Bronchial smooth muscle cell (primary cell): ENCODE measurements at places on chromosomes 11 and 22. TPM values are rescaled to one million over a fixed set of nuclear protein-coding genes. Genes with fewer than 3 reads are reported as not detected.

Gene MS4A6E
- not detected in 2 replicates for total RNA-seq

Gene NTM
- 3.1 and 8.2 TPM in 2 replicates for total RNA-seq

Gene CCDC81
- 0.26 and 0.47 TPM in 2 replicates for total RNA-seq

Gene MPPED2
- 0.17 and 2.5 TPM in 2 replicates for total RNA-seq

Gene OR51B2
- not detected in 2 replicates for total RNA-seq

Gene BTG4
- not detected in 2 replicates for total RNA-seq

Gene TSKU
- total RNA-seq = 9.3 TPM in 2 replicates

Gene OR5D18
- not detected in 2 replicates for total RNA-seq

Gene FAM181B
- total RNA-seq = not detected in 2 replicates

Gene OR6A2
- total RNA-seq = 0.09 and 0.16 TPM in 2 replicates

Gene TNRC6B
- 15.5 and 16.4 TPM in 2 replicates for total RNA-seq

Gene PTGDR2
- 0.16 and 1.5 TPM in 2 replicates for total RNA-seq

Gene MS4A4A
- not detected in 2 replicates for total RNA-seq

Gene BEST1
- total RNA-seq = 2.5 and 4.6 TPM in 2 replicates

Gene SLC22A12
- not detected in 2 replicates for total RNA-seq

Gene MAP6
- 0.86 and 1.3 TPM in 2 replicates for total RNA-seq

Gene CLDN5
- total RNA-seq = 0.43 and 0.63 TPM in 2 replicates

Gene TTC17
- 65.4 and 90.8 TPM in 2 replicates for total RNA-seq

Gene USP2
- total RNA-seq = not detected in 2 replicates

Gene C1QTNF4
- total RNA-seq = 0.16 and 0.17 TPM in 2 replicates

Gene APOA5
- total RNA-seq = under 0.01 TPM in 1 of 2 replicates, not detected in the other

Gene RGL4
- total RNA-seq = under 0.01 TPM in 1 of 2 replicates, not detected in the other

Gene CCDC82
- total RNA-seq = 10.1 and 10.3 TPM in 2 replicates

Gene OR51E1
- total RNA-seq = not detected in 2 replicates

Gene MS4A12
- not detected in 2 replicates for total RNA-seq

Gene NLRP14
- 0.09 and 0.16 TPM in 2 replicates for total RNA-seq

Gene KRTAP5-2
- not detected in 2 replicates for total RNA-seq

Gene SCGB1A1
- not detected in 2 replicates for total RNA-seq

Gene IL18
- 0.32 TPM in 1 of 2 replicates, not detected in the other for total RNA-seq

Gene APOA4
- not detected in 2 replicates for total RNA-seq

Gene WNT11
- total RNA-seq = 0.63 TPM in 1 of 2 replicates, not detected in the other

Gene DESI1
- total RNA-seq = 4.8 and 8.7 TPM in 2 replicates

Gene FGF19
- not detected in 2 replicates for total RNA-seq

Gene TRIM77
- total RNA-seq = not detected in 2 replicates

Gene NPAS4
- total RNA-seq = not detected in 2 replicates

Gene CASTOR1
- total RNA-seq = 7.3 and 12.6 TPM in 2 replicates

Gene C22orf42
- not detected in 2 replicates for total RNA-seq

Gene BIRC3
- total RNA-seq = 0.47 and 1.5 TPM in 2 replicates

Gene MYOD1
- not detected in 2 replicates for total RNA-seq

Gene SYNGR1
- total RNA-seq = 5.4 and 10.0 TPM in 2 replicates

Gene OR5B21
- total RNA-seq = not detected in 2 replicates

Gene YDJC
- 4.4 and 10.2 TPM in 2 replicates for total RNA-seq

Gene TMPRSS4
- total RNA-seq = 0.17 TPM in 1 of 2 replicates, not detected in the other

Gene TBX10
- not detected in 2 replicates for total RNA-seq

Gene EMSY
- 6.0 and 6.3 TPM in 2 replicates for total RNA-seq

Gene UPB1
- total RNA-seq = not detected in 2 replicates
